ENCODE measurements at places on chromosomes 2 and 18.

GRCh38 chr18:74795751-74796150 is 198.1 kb downstream of the ZNF407 start:
- no peak for DNase-seq

GRCh38 chr2:215793747-215794595 is 219.4 kb downstream of the MREG start:
- DNase-seq = peak; percentile 97

DNA sequence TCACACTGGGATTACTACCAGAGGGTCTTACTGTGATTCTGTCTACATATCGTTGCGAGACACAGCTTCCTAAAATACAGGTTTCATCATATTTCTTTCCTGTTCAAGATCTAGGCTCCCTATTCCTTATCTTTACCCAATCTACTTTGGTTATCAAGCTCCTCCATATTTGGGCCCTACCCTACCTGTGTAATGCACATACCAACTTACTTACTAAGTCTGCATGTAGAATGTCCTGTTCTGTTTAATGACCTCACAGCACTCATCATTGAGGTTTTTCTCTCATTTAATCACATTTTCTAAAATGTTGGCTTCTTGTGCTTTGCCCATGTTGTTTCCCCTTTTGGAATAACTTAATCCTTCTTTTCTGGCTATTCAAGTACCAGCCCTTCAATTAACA is 551.1 kb downstream of the ZEB2 start:
- DNase-seq = no peak

GRCh38 chr18:8217051-8217564 is 392.1 kb upstream of the RAB12 start:
- no peak for DNase-seq

DNA sequence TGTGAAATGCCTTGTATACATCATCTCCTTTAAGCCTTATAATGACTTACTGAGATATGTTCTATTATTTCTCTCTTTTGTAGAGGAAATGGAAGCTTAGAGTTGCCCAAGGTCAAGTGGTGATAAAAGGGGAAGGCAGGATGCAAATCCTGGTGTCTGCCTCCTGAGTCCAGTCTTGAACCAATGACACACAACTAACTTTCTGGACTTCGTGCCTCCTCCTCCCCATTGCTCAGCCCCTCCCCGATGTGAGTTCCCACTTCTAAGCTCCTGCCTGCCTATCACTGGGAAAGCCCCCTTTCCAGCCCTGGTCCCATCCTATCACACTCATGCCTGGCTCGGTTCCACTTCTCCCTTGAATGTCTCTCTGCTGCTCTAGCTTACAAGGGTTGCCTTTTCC is 6.9 kb upstream of the CTIF start:
- no peak for DNase-seq

DNA sequence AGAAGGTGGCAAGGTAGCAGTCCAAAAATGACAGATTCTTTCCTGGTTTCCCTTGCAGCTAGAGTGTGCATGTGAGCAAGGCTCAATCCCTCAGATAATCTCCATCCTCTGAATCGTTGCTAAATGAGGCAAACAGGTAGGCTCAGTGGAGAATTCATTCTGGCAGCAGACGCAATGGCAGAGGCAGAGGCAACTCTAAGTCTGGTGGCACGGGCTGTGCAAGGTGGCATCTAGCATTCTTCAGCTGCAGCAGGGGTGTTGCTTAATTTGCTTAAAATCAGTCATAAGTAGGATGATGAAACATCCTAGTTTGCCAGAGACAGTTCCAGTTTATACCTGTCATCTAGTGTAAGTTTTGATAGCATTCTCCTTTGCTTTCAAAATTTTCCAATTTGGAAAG is 391.1 kb upstream of the MEX3C start:
- no peak for DNase-seq

DNA sequence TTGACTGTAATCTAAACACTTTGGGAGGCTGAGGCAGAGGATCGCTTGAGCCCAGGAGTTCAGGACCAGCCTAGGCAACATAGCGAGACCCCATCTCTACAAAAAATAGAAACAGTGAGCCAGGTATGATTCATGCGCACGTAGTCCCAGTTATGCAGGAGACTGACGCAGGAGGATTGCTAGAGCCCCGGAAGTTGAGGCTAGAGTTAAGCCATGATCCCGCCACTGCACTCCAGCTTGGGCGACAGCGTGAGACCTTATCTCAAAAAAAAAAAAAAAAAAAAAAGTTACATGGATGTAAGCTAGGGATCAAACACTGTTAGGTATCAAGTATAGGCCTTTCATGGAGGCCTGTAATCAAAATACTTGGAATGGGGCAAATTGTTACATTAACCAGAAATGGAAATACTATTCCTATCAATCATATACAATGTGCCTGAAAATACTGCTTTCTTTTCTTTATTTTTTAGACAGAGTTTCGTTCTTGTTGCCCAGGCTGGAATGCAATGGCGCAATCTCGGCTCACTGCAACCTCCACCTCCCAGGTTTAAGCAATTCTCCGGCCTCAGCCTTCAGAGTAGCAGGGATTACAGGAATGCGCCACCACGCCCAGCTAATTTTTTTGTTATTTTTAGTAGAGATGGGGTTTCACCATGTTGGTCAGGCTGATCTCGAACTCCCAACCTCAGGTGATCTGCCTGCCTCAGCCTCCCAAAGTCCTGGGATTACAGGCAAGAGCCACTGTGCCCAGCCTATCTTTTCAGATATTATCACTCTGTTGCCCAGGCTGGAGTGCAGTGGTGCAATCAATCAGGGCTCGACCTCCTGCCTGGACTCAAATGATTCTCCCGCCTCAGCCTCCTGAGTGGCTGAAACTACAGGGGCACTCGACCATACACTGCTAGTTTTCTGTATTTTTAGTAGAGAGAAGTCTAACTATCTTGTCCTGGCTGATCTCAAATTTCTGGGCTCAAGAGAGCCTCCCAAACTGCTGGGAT is 27.2 kb downstream of the XPO1 start:
- no peak for DNase-seq

- no peak for DNase-seq
These were observed 1.0 kb upstream of the HJURP start for GRCh38 chr2:233855345-233855744.

- peak; percentile 12 for DNase-seq
These were observed 613.3 kb downstream of the TSN start for GRCh38 chr2:122368576-122369243.

GRCh38 chr18:5309888-5310470 is 14.5 kb upstream of the ZBTB14 start:
- DNase-seq = no peak

DNA sequence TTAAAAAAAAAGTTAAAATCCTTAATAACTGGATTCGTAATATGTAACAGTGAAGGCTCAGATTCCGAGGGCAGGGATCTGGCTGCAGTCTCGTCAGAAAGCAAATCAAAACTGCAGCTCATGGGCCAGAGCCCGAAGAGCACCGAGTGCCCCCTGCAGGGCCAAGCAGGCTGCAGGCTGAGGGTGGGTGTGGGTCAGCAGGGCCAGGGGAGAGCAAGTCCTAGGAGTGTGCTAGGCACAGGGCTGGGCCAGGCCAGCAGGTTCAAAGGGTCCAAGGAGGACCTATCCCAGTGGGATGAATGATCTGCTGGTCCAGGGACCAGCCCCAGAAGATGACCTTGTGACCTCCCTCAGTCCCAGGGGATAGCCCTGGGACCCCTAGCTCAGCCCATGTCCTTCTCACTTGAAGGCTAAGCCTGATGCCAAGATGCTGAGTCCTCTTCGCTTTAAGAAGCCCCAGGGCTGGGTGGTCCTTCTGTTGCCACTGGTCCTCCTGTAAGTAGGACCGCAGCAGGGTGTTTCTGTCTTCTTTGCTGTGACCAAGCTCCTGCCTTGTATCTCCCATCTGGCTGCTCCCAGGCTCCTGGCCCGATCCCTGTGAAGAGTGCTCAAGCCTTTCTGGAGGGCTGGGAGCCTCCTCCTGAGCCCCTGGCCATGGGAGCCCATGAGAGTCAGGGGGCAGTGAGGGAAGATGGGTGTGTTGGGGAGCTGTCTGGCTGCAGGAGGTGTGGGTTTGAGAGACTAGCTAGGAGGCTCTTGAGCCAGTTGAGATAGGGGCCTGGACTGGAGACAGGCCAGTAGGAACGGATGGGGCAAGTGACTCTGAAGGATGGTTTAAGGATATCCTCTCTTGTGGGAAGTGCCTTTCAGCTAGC is 150.7 kb downstream of the DYSF start:
- DNase-seq = no peak

DNA sequence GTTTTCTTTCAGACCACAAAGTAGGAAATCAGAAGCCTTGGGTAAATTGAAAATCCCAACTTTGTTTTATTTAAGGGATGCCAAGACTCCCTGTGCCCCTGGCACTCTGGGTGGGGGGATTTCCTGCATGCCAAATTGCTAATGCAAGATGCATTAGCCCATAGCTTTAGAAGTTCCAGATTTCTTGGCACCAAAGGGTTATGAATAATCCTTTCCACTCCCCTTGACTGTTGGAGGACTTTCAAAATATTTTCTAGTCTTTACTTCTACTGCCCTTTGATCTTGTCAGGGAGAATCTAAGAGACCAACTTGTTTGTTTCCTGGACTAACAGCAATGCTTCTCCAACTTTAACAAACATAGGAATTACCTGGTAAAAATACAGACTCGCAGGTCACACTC is 81.8 kb upstream of the TGIF1 start:
- no peak for DNase-seq

- no peak for DNase-seq
These were observed 89.3 kb downstream of the LIMS1 start for GRCh38 chr2:108623616-108624015.

DNA sequence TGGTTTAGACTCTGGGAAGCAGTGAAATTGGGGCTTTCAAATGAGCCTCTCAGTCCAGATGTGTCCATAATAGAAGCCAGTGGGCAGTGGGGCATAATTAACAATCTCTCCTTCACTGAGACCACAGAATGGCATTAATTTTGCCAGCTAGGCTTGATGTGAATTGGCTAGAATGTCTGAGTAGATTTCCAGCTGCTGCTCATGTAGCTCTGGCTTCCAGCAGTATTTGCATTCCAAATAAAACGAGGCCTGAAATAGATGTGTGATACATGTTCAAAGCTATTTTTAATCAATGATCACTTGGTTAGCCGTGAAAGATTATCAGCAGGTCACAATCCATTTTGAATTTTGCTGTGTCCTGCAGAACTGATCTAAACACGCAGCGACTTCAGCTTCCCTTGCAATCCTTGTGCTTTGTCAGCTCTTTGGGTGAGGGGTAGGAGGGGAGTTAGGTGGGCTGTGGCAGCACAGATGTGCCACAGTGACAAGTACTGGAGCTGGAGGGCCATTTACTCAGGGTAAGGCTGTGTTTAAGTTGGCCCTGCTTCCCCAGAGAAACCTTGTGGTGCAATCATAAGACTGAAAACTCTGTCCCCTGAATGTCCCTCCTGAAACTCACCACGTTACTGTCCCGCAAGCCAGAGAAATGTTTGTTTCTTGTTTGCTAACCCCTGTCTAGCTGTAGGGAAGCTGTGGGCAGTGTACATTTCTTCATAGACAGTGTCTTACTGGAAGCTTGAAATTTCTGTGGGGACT is 56.9 kb upstream of the TMEM178A start:
- DNase-seq = no peak

DNA sequence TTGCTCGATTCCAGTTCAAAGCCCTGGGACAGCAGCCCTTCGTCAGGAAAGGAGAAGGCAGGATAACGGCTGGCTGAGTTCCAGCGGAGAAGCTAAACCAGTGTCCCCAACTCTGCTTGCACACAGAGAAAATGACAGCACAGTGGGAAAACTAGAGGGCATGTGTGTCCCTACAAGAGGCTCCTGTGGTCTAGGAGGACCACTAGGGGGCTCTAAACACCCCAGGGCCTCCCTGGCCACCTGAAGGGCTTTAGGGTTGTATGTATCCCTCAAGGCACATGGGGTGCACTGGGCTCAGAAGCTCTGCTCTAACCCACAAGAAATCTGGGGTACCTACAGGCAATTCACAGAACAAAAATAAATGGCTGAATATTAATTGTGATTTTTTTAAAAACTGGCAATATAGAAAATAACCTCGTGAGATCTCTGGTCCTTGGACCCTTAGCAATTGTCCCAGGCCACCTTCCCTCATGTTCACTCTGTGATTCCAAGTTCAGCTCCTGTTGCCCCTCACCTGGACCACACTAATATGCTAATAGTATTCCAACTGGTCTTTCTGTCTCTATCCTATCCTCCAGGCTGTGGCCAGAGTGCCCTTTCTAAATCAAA is 17.5 kb downstream of the STAT1 start:
- peak; percentile 70 for DNase-seq

DNA sequence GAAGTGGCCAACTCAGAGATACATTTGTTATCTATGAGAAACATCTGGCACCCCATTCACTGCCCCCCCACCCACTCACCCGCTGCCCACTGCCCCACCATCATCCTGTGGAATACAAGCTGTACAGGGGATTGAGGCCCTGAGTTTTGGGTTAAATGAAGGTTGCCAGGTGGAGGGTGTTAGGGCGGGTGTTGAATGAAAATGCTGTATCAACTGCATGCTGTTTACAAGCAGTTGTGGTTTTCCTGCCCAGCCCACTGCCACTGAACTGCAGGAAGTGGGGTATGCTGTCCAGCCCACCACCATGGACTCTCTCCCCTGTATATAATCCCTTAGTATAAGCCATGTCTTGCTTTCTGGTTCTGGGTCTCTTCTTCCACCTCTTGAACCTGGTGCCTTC is 481.9 kb downstream of the METTL4 start:
- DNase-seq = no peak

GRCh38 chr2:174602745-174603144 is 5.1 kb upstream of the WIPF1 start:
- DNase-seq = no peak

- DNase-seq = no peak
These were observed 44.2 kb downstream of the LYPD6B start for GRCh38 chr2:149082735-149083134.

Measured in hematopoietic multipotent progenitor cell treated with erythropoietin and hydrocortisone succinate and interleukin-3 and kit ligand, for 8 days (in vitro differentiated cells).